ENCODE measurements at places on chromosomes 6 and 20.

DNA sequence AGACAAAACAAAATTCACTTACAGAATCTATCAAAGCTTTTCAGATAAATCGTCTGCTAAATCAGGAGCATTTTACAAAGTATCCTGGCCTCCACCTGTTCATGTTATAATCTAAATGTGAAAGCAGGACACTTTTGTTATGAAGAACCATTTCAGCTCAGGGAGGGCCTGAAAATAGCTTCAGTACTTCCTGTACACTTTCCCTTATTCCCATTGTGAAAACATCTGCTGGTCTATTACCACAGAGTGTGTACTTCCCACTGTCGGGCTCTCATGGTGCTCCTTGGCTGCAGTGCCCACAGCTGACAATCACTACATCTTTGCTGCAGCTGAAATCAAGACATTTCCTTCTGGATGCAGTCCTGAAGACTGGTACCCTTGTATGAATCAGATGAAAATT, 128.1 kb downstream of the OPRM1 start:
- DNase-seq: no peak

DNA sequence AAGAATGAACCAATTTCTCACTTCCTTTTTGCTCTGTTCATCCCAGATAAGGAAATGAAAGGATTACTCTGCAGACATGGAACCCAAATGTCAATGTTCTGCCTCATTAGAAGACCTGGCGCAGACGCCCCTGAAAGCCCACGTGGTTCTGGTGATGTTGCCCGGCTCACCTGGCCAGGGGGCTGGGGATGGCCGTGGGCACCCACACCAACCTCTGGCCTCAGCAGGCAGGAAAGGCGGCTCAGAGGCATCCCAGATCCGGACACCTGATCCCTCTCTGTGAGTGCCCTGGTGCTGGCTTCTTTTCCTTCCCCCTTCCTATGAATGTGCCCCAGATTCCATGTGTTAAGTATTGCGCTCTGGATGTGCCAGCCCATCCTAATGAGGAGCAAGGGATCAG, 33.6 kb downstream of the CDH4 start:
- no peak for DNase-seq

- DNase-seq: no peak
Measured at GRCh38 chr6:44675449-44675848, 287.9 kb downstream of the CDC5L start.

GRCh38 chr6:49325891-49326290, 137.2 kb downstream of the MMUT start:
- peak; percentile 4 for DNase-seq
